GM23338 (cell line): ENCODE measurements at places on chromosomes 7 and 10.

DNA sequence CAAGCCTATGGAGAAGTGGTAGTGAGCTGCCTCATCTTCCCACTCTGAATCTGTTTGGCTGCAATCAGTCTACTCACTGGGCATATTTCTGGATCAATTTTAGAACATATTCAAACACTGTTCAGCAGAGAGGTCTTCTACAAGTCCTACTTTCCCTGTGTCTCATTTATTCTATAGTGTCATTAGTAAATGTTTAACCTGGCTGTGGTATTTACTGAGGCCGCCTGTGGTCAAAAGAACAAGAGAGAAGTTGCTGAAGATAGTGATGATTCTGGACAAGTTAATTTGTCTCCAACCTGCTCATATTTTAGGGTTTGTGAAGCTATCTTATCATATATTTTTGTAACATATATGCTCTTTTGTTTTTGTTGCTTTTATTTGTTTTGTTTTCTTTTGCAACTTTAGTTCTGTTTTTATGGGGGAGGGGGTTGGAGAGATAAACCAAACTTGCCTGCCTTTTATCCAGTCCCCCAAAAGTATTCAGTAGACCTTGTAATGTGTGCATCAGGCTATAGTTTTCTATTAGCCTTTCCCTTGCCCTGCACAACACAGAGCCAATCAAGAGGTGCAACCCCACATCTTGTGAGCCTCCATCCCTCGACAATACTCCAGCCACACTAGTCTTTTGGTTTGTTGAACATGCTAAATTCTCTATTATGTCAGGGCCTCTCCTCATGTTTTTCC lies 362.8 kb upstream of the MBL2 start:
- no peak for DNase-seq

GRCh38 chr7:120332433-120332832 lies 59.5 kb downstream of the KCND2 start:
- no peak for DNase-seq

- no peak for DNase-seq
Measured at GRCh38 chr10:128096486-128097199, 29.6 kb downstream of the MKI67 start.

DNA sequence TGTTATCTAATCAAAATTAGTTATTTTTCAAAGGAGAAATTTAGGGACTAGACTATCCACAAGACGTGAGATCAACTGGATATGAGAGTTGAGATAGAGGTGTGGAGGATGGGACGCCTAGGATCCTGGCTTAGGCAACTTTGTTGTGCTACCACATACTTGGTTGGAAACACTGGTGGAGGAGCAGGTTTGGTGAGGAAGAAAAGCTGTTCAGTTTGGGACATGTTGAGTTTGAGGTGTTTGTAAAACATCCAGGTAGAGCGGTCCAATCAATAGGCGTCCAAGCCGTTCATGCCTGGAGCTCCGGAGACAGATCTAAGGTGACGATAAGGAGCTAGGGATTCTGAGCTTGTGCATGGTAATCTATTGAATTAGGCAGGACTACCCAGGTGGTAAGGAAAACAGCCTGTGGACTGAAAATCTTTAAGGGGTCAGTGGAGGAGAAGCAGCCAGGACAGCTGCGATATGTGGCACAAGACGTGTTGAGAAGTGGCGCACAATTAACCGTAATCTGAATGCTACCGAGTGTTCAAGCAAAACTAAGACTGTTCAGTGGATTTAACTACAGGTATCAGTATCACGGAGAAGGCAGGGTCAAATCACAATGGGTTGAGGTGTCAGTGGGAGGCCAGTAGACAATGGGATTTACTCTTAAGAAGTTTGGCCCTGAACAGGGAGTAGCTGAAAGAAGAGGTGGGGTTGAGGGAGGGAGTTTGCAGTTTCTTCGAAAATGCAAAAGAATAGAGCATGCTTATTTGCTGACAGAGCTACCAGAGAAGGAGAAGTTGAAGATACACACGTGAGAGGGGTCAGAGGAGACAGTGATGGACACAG lies 16.1 kb upstream of the TRPV6 start:
- no peak for DNase-seq

DNA sequence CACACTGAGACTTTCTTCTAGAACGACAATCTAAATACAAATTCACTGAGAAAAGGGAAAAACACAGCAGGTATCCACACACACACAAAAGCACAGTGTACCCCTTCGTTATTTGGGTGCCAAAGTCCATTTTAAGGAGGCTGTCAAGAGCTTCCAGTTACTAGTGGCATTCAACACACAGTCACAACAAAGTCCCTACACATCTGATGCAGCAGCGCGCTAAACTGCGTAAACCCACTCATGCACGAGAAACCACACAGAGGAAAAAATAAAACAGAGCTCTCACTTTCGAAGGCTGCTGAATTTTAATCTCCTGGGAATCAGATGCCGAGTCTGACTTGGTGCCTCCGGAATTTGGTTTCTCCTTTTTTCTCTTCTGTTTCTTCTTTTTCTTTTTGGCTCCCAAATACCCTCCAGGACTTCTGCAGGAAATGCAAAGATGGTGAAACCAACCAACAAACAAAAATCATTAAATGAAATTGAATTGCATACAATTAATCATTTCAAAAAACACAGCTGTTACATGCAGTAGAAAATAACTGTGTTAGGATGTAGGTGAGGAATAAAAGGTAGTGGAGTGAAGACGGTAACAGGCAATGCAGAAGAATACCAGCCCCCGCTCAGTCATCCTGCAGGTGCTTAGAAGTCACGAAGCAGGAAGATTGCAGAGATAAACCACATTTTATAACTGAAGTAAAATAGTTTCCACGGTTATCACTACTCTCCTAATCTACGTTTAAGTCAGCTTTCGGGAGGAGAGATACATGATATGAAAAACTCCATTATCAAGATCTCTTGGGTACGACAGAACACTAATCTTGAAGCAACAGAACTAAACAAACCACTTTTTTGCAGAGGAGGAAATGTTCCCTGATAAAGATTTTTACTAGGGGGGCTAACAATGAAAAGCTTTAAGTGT lies 27.1 kb downstream of the NMT2 start:
- DNase-seq = no peak

DNA sequence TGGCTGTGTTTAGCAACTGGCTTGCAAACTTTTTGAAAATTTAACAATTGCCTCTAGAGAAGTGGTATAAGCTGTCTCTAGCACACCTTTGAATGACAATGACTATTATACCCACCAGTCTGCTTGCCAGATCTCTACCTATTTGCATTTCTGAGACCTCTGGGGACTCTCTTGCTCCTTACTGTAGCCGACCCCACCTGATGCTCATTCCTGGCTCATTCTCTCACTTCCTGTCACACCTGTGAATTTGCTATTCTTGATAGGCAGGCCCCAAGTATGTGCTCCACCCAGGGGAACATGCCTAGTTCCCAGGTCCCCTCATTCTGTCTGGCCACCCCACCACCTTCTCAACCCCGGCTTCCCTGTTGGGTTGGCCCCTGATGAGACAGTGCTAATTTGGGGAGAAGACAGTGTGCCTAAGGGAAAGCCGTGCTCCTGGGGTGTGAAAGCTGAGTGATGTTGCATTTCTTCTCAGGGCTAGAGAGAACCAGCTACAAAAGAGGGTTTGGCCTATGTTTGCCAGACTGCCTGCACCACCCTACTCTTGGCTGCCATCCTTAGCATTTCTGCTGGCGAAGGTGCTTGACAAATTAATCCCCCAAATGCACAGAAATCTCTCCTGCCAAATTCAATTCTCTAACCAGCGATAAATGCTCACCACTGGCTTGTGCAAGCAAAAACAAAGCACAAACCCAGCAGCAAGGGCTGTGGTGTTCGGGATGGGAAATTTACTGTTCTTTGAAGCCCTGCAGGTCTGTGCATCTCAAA lies 138.2 kb downstream of the RPS24 start:
- DNase-seq = peak; percentile 62

DNA sequence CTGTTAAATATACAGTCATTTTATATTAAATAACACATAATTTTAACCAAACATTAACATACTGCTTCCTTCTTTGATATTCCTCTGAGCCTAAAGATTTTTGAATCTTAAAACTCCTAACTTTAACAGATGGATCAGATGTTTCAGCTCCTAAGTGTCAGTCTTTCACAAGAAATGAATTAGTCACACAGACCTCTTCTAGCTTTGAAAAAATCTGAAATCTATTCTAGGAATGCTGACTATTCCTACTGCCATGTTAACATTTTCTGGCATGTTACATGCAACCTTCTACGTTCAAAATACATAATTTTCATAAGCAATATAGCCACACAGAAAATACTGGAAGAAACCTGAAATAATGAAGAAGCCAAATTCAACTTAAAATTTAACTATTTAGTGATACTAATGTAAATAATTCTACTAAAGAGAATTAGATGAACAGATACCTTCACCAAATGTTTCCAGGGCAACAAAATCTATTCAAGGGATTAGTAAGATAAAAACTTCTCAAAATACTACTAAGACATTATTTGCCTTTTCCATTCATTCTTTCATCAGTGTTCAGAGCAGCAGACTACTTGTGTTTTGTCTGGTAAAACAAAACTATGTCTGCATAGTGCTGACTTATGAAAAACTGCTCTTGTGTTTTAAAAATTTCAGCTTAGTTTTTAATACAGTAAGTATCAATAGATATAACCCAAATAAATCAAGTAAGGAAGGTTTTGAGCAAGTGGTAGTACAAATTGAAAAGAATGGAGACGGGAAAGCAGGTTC lies 9.2 kb downstream of the JMJD1C start:
- no peak for DNase-seq

- no peak for DNase-seq
Measured at GRCh38 chr7:938546-939185, 15.8 kb downstream of the ADAP1 start.

- DNase-seq = no peak
Measured at GRCh38 chr10:122746408-122746807, 46.8 kb upstream of the C10orf120 start.

GRCh38 chr7:92639213-92639896 lies 49.2 kb upstream of the FAM133B start:
- DNase-seq = no peak

- no peak for DNase-seq
Measured at GRCh38 chr7:98964596-98964995, 86.3 kb downstream of the TRRAP start.

GRCh38 chr7:31475368-31475767 lies 38.5 kb upstream of the ITPRID1 start:
- DNase-seq = no peak

- DNase-seq = peak; percentile 10
Measured at GRCh38 chr7:13047061-13047460, 359.6 kb downstream of the ARL4A start.

DNA sequence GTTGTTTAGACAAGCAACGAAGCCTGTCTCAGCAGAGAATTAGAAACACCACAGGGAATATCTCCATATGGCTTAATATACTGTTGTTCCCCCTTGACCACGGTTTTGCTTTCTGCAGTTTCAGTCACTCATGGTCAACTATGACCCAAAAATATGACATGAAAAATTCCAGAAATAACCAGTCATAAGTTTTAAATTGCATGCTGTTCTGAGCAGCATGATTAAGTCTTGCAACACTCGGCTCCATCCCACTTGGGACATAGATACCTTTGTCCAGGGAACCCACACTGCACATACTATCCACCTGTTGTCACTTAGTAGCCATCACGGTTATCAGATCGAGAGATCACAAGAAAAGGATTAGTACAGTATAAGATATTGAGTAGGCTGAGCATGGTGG lies 60.7 kb upstream of the FOXK1 start:
- no peak for DNase-seq

DNA sequence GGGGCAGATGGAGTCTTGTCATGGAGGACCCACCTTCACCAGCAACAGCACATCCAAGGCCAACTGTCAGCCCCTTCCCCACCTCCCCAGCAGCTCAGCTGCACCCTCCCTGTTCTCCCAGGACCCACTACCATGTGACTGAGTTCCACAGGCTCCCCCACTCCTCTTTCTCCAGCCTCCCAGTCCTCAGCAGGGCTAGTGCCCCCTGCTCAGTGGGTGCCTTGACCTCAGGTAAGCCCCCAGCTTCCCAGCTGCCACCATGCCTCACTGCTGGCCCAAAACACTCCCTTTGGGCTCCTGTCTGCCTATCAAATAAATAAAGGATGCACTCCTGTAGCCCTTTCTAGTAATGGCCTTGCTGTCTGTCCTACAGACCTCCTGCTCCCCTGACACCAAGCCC lies 174.4 kb downstream of the SLIT1 start:
- DNase-seq = no peak

DNA sequence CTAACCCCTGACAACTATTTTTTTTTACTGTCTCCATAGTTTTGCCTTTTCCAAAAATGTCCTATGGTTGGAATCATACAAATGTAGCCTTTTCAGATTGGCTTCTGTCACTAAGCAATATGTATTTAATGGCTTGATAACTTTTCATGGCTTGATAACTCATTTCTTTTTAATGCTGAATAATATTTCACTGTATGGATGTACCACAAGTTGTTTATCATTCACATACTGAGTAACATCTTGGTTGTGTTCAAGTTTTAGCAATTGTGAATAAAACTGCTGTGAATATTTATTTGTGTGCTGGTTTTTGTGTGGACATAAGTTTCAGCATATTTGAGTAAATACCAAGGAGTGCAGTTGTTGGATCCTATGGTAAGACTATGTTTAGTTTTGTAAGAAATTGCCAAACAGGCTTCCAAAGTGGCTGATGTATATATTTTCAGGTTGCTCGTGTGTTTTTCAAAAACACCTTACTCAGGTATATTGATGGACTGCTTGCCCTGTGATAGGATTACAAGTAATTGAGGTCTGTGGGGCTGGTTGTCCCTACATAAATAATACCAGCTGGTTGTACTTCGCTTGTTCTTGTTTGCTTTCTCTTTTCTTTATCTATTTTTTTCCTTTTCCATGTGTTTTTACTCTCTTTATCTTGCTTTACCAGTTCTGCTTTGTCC lies 23.0 kb downstream of the NRF1 start:
- DNase-seq = no peak

DNA sequence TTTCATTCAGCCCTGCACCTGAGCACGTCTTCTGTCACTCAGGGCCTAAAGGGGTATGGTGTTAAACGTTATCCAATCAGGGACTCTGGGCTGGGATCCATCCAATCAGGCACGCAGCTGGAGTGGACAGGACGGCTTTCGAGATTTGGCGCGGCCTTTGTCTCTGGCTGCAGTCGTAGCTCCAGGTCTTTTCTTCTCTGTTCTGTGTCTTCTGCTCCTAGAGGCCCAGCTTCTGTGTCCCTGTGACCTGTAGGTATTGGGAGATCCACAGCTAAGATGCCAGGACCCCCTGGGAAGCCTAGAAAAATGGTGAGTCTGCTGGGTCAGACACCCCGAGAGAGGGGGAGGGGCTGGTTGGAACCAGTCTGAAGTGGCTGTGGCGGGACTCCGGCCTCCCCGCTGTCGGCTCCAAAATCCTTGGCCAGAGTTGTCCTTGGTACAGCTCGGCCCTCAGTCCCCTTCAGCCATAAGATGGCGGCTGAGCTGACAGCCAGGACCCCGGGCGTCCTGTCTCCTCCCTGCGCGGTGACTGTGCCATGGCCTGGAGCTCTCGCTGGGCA lies 11.7 kb upstream of the ZNF680 start:
- DNase-seq = peak; percentile 81
